ENCODE measurements at places on chromosomes 5 and 9. TPM values are rescaled to one million over a fixed set of nuclear protein-coding genes. Genes with fewer than 3 reads are reported as not detected.

Gene LRRTM2
- 0.16 TPM for total RNA-seq

Gene NACC2
- total RNA-seq: 66.4 TPM

Gene GRIN1
- total RNA-seq: not detected

Gene SLC24A2
- total RNA-seq: 0.29 TPM

Gene STPG3
- total RNA-seq: not detected

Gene PAEP
- total RNA-seq: not detected

Gene IFNB1
- not detected for total RNA-seq

DNA sequence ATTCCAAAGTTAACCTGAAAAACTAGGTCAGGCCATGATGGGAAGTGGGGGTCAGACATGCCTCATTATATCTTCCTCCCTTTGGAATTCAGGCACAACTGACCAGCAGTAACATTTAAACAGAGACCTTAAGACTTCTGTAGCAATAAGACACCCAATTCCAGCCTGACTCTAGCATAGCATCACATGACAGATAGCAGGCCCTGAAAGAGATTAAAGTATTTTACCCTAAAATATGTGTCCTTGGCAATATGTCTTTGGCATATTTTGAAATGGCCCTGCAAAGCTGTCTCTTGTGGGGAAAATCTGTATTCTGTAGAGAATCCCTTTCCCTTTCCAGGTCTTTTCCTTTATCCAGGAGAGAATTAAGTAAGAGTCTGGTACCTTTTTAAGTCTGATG, 34.3 kb downstream of the S1PR3 start:
- DNase-seq: no peak

- DNase-seq: peak; percentile 11
Observed at GRCh38 chr5:96431376-96432187, 1.5 kb downstream of the PCSK1 start.

DNA sequence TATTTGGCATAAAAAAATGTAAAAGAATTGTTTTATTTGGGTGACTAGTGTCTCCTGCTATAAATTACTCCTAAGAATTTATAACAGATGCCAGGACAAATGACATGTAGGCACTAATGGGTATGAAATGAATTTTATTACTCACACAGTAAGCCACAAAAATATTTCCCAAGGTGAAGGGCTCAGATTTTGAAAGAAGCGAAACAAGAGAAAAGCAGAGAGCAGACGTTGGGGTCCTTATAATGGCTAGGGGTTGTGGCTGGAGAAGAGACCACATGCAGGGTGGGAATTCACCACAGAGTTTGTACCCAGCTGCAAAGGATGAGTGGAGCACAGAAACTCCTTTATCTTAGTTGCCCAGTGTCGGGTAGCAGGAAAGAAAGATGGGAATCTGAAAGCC, 45.0 kb upstream of the PRR16 start:
- DNase-seq: no peak

- DNase-seq: no peak
Observed at GRCh38 chr9:77731930-77732329, 83.8 kb upstream of the GNA14 start.

DNA sequence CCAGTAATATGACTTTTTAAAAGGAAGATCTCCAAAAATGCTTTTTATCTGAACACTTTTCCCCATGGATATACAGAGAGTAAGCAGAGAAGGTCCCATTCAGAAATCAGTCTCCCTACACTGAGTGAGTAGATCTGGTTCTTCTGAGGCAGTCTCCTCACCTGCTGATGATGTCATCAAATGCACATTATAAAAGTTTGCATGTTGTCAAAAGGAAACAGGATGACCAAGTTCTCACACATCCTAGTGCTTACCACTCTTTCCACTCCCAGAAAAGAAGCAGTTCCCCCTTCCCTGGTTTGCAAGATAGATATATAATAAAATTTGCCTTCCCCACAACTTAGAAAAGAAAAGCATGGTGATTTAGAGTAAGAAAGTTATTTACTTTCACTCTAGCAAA, 180.5 kb downstream of the RAB3C start:
- DNase-seq: no peak

DNA sequence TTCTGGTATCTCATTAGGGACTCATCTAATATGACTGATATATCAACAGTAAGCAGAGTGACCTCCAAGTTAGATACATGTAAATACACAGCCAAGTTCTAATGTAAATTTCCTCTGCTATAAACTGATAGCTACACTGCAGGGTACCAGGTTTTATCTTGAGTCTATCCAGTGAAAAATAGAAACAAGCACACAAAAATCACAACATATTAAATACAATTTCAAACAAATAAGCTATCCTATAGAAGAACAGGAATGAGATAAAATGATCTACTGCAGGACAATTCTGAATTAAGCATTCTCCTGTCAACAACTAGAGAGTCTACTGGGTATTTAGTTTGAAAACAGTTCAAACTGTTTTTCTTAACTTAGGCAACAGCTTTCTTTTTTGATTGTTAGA, 42.7 kb downstream of the NR3C1 start:
- no peak for DNase-seq

DNA sequence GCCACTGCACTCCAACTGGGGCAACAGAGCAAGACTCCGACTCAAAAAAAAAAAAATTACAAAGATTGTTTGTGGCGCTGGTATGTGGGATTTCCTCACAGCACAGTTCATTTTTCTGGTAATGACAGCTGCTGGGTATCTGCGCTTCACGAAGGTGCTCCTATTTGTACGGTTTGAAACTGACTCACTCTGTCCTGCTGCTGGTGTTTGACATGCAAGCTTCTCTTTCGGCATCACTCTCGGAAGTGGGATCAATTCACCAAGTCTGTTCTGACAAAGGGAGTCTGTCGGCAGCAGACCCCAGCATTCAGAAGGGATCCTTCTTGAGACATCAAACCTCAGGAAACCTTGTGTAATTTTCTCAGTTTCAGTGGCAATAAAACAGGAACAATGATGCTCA, 26.3 kb downstream of the MAML1 start:
- DNase-seq: no peak

DNA sequence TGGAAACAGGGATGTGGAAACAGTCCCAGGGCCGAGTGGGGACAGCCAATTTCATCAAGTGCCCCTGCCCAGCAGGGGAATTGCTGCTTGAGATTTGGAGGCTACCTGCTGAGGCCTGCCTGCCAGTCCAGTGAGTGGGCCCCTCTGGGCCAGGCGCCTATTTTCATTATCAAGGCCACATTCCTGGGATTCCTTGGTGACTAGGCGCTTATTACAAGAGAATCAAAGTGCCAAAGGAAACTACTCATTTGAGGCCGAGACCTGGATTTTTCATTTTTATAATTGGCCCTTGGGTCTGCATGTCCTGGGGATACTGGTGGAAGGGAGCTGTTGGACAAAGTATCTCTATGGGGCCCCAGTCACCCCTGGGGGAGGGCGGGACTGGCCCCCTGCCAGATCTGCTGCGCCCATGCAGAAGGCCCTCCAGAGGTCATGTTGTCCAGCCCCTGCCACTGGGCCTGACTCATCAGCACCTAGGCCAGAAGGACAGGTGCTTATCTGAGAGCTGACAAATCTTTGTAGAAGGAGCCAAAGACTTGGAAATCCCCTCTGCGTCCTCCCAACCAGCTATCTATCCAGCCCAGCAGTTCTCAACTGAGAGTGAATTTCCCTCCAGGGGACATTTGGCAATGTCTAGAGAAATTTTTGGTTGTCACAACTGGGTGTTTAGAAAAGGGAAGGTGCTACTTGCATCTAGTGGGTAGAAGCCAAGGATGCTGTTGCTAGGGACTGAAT, 45.6 kb downstream of the FOXI1 start:
- peak; percentile 30 for DNase-seq

- DNase-seq: no peak
Observed at GRCh38 chr9:27432308-27432707, 91.8 kb upstream of the IFNK start.

DNA sequence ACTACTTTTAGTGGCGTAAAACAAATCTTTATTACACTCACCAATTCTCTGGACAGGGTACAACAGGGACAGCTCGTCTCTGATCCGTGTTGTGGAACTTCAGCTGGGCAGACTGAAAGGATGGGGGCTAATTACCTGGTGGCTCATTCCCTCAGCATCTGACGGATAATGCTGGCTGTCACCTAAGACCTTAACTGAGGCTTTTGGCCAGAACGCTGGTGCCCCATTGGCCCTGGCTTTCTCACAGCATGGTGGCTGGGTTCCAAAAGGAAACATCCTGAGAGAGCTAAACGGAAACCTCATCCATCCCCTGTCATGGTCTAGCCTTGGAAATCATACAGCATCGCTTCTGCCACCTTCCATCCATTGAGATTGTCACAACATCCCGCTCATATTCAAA, 62.9 kb downstream of the RAI14 start:
- no peak for DNase-seq

DNA sequence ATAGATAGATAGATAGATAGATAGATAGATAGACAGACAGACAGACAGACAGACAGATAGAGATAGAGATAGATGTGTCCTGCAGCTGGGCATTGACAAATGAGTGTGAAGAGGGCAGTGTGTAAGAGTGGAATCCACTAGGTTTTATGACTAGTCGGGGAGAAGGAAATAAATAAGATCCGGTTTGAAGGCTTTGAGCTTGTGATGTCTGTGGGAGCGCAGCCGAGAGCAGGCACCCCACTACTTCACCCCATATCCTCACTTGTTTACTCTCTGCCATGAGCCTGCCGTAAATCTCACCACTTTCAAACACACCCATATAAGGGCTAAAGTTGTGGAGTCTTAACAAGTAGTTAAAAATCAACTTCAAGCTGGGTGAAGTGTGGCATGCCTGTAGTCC, 1.4 kb upstream of the SUSD1 start:
- DNase-seq: no peak

DNA sequence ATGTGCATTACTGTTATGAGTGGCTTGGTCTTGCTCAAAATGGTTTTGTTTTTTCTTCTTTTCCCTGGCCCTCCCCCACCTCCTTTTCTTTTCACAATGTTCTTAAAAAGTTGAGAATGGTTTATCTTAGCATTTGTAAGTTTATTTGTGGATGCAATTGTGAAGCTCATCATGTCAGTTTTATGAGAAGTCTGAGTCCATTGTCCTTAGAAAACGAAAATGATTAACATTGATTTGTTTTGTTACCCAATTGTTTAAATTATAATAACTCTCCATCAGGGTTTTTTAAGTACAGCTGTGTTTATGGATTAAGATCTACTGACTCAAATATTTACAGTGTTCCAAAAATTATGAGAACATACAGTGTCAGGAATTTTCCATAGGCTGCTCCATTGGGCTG, 511.3 kb upstream of the PAPPA start:
- DNase-seq: no peak

- DNase-seq: no peak
Observed at GRCh38 chr9:89835666-89836065, 230.9 kb downstream of the GADD45G start.

GRCh38 chr5:97231025-97231636, 48.1 kb upstream of the RIOK2 start:
- no peak for DNase-seq

DNA sequence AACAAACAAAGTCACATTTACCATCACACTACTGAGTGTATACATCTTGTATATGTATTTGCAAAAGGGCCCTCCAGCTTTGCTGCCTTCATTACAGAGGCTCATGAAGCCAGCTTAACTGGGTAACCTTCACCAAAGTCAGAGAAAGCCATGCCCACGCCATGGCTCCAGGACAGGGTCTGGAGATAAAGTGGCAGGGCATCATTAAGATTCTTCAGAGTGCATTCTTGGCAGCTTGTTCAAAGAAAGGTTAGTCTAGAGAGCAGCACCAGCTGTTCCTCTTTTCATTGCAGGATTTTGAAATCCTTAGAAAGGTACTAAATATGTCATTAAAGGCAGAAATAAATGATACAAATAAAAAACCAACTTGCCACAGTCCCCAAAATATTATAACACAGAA, 333.2 kb downstream of the NDUFS4 start:
- no peak for DNase-seq

- no peak for DNase-seq
Observed at GRCh38 chr5:11064763-11065450, 303.9 kb upstream of the DAP start.

DNA sequence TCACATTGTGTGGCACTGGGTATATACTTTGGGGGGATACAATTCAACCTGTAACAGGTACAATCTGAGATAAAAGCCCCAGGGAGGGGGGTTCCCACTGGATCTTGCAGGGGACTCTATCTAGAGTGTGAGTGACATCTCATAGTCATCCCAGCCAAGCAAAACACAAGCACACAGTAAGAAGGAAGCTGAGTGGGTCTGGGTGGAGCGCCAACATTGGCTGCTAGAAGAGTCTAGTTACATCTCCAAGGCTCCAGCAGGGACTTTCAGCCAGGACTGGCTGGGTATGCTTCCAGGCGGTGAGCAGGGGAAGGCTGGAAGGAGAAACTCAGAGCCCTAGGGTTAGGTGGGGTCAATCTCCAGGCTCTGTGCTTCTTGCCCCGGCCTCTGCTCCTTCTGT, 53.0 kb downstream of the IL31RA start:
- DNase-seq: no peak

DNA sequence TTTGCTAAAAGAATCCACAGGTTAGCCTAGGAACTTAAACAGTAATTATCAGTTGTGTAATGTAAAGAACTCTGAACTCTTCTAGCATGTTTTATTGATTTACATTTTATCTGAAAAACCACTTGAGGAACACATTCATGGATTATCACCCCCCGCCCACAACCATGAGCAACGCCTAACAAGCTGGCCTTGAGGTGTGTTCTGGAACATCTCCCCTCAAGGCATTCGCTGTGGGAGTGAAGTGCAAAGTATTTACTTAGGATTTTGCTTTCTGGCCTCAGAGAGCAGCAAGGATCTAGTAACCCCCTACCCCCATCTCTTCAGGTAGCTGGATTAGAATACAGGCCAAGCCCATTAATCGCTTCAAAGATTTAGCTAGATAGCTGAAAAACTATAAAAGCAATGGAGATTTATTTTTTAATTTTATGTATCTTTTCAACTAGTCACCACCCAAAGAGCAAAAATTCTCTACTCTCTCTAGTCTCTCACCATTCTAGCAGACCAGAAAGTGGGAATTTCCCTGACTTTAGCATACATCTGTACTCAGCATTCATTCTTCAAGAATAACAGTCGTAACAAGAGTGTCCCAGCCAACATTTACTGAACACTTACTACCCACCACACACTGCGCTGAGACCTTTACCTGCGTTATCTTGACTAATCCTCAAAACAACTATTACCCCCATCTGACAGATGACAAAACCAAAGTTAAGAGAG, 37.2 kb downstream of the DDX31 start:
- DNase-seq: no peak
